Activated CD8-positive, alpha-beta memory T cell treated with anti-CD3 and anti-CD28 coated beads for 1 hour (primary cell): ENCODE measurements at places on chromosomes 4 and X.

GRCh38 chr4:184961660-184962059 is 56.6 kb upstream of the HELT start:
- DNase-seq: no peak

DNA sequence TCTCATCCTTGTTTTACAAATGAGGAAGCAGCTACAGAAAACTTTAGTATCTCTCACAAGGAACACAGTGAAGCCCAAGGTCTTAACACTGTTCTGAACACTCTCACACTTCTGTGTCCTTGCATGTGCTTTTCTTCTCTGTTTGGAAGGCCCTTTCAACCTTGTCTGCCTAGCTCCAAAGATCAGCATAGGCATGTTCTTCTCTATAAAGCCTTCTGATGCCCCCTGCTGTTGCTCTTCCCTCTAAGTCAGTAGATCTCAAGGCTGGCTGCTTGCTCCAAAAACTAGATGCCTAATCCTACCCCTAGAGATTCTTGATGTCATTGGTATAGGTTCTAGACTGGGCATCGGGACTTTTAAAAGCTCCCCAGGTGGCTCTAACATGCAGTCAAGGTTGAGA is 5.9 kb downstream of the APOO start:
- DNase-seq: no peak

- no peak for DNase-seq
These were observed 138.8 kb upstream of the BANK1 start for GRCh38 chr4:101651778-101652177.

GRCh38 chr4:144647095-144647561 is 1.2 kb downstream of the HHIP start:
- no peak for DNase-seq

- DNase-seq: no peak
These were observed 37.5 kb upstream of the BRS3 start for GRCh38 chrX:136450050-136450830.

DNA sequence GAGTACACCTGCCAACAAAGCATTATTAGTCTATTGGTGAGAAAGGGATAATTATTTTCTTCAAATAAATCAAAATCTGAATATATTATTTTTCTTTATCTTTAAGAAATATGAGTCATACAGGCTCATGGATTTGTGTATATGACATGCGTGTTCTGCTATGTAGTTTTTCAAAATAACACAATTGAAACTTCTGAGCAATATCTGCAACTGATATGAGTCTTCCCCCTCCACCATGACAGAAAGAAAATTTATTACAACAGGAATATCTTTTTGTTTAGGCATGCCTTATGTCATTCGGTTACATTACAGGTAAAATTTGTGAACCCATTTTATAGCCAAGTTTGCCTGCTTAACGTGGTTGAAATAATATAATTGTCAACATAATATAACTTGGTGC is 32.0 kb downstream of the TMPRSS11A start:
- no peak for DNase-seq

GRCh38 chr4:31968842-31969241 is 1248.7 kb downstream of the PCDH7 start:
- DNase-seq: no peak

DNA sequence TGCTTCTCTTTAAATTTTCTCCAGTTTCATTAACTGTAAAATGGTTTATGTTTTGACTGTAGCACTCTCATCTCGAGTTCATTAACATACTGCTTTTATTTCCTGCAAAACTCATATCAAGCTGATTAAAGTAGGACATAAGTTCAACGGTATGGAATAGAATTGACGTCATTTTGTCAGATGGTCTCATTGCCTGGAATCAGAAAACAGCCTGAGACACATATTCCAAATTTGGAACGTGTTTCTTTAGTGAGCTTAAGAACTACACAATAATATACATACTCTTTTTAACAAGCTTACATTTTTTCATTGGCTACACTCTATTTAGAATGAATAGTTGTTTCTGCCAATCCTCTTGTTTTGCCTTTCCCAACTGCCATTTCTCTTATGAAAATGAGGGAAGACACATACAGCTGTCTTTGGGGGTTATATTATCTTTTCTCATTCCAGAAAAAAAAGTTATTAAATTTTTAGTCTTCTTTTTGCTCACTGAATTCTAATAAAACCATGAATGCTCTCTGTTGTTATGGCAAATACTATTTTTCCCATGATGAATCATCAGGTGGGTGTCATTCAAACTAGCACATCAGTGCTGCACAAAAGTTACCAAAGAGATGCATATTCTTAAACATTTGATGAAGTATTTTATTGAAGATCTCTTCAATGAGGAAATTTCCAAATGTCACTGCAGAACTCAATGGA is 162.8 kb downstream of the GABRB1 start:
- no peak for DNase-seq

- no peak for DNase-seq
These were observed 27.0 kb upstream of the NKAP start for GRCh38 chrX:119970574-119970973.

DNA sequence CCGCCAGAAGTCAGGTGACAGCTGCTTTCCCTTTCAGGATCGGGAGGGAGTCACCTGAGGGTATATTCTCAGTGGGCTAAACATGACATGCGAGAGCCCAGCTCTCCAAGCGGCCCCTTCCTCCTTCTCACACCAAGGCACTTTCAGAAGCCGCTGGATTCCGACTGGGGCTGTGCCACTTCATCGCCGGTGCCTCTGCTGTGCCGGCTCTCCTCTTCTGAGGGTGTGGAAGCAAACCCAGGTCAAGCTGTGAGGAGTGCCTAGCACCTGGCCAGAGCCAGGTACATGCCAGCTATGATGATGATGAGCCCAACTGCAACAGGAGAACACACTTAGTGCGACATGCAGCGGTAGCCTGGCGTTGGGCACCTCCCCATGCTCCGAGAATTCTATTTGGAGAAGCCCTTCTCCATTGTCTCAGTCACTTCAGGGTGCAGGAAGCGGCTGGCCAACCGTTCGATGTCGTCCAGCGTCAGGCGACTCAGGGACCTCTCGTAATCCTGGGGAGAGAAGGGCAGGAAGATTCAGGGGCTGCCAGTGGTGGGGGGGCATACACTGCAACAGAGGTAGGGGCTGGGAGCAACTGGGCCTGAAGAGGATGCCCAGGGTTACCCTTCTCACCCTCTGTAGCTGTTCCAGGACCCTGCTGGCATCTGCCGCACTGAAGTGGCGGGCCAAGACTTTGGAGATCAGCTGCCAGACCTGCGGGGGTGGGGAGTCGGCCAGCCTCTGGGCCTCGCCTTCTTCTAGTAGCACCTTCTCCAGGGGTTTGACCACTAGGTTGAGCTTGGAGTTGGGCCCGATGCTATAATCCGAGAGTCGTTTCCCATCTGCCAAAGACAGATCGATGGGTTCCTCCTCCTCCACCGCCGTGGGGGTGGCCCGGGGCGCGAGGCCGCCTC is 1.0 kb downstream of the UBL4A start:
- no peak for DNase-seq

DNA sequence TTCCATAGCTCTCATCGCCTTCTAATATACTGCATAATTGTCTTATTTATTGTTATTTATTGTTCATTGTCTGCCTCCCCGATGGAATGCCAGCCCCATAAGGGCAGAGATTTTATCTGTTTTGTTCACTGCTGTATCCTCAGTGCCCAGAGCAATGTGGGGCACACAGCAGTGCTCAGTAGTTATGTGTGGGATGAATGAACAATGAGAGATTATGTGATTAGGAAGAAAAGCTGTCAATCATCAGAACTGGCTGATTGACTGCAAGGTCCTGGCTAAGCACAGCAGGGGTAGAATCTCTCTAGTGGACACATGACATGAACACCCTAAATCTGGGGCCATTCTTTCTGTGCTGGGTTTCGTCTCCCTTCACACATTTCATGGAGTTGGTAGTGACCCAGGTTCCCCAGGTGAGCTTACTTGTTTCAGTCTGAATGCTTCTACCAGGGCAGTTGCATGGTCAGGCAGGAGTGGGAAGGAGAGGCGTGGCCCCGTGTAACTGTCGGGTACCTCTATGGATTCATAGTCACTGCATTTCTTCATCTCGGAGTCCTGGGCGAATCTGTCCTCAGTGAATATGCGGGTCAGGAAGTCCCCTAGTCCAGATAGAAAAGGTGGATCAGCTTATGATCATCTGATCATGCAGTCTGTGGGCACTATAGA is 12.6 kb downstream of the PPEF2 start:
- DNase-seq: no peak
